ENCODE measurements at places on chromosomes 13 and 19.
A peak's percentile ranks its signal among the peaks of the same experiment; 100 is the strongest.

- DNase-seq: no peak
These were observed 21.5 kb downstream of the NECTIN2 start for GRCh38 chr19:44867578-44867977.

DNA sequence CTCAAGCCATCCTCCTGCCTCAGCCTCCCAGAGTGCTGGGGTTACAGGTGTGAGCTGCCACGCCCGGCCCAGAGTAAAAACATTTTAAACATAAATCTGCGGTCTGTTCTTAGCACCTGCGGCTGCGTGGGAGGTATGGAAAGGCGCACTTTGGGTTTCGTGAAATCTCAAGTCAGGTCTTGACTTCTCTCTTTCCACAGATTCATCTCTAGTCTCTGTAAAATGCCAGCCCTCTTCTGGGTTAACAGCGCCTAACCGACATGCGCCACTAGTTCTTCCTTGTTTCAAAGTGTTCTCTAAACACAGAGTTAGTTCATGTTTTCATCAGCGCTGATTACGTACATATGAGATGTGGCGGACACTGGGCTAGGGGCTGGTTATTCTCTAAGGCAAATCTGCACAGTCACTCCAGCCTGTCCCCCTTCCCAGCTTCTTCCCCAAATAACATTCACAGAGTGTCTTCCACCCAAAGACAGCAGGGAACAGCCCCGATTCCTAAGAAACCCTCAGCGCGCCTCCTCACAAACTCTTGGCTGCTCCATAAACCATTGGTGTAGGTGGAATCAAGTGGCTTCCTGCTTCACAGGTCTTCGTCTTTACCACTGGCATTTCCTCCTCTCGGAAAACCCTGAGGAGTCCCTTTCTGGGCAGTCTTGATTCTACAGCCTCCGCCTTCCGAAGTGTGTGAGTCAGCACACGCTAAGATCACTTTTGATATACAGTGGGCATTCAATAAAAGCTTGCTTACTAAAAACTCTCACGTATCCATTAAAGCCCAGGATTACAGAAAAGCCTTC is 1.4 kb downstream of the PARP4 start:
- peak; percentile 76 for DNase-seq

DNA sequence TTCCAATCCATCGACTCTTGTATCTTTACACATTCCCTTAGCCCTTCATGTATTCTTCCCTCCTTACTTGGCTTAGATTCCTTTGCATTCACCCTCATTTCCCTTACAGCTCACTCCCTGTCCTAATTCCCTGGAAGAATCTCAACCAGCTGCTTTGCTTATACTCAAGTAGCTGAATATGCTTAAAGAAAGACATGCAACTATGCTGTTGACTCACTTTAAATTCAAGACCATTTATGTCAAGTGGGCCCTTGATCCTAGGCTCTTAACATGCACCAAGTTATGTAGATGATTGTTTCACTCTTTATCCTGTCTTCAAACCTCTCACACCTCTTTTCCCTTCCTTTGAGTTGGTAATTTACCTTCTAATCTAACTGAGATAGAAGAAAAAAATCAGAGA is 7.4 kb downstream of the CCDC122 start:
- no peak for DNase-seq

DNA sequence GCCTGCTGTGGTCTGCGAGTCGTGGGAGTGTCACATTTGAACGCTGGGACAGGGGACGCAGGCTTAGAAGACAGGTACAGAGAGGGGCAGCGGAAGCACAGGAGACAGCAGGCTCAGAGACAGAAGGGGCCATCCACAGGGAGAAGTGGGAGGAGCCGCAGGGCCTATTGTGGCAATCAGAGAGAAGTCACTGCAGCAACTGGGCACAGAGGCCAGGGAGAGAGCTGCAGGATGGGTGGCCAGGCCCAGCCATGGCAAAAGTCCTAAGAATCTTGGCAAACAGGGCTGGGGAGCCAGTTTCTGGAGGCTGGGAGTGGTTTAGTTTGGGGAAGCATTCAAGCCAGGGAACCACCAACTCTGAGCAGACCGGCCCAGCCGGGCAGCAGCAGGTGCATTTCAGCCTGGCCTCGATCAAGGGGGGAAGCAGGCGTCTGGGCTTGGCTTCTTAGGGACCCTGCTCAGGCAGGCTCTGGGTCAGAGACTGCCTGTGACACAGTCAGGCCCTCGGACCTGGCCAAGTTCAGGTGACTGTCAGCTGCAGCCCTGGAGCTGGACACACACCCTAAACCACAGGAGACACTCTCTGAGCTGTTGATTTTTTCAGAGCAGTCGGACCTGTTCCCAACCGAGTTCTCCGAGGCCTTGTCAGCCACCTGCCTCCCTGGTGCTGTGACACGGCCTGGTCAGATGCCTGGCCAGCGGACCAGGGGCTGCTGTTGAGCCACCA is 11.8 kb downstream of the SH3GL1 start:
- DNase-seq: no peak

- DNase-seq: no peak
These were observed 150.2 kb downstream of the NBEA start for GRCh38 chr13:35092251-35092650.

DNA sequence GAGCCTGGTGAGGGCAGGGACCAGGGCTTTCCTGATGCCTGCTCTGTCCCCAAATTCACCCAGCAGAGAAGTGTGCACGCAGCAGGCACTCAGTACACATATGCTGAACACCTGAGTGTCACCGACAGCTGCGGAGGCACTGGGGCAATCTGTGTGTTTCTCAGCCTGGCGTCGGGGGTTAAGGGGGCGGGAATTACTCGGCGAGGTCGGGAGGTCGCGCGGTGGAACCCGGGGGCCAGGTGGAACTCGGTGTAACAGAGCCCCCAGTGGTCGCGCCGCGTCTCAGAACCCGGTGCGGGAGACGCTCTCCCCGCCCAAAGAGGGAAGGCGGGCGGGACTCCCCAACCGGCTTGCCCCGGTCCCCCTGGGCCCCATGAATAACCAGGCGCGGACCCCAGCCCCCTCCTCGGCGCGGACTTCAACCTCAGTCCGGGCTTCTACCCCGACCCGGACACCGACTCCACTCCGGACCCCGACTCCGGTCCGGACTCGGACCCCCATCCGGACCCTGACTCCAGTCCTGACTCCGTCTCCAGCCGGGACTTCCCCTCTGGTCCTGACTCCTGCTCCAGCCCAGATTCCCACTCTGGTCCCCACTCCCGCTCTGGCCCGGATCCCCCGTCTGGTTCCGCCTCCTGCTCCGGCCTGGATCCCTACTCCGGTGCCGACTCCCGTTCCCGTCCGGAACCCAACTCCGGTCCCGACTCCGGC is at the start of gene SELENOV:
Gene SELENOV (plus strand): TSS at position 300 of the 711 bp plus-strand sequence. CDS start 74 bp downstream, at position 374.
- DNase-seq: no peak

GRCh38 chr13:95386370-95386769 is 85.1 kb upstream of the ABCC4 start:
- no peak for DNase-seq

DNA sequence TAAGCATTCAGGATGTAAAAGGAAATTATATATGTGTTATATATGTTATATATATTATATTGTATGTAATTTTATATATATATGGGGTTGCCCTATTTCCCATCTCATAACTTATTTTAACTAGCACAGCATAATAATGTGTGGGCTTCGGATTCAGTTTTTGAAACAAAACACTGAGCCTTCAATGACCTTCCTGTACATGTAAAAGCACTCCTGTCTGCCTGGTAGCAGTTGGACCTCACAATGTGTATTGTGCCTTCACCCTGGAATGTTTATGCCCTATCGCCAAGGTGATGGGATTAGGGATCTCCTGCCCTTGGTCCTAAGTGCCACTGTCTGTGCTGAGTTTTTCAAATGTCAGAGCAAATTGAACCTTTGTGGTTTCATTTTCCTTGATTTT is 968.8 kb downstream of the TUBA3C start:
- DNase-seq: no peak

GRCh38 chr19:44749994-44750393 is 1.5 kb downstream of the BCL3 start:
- no peak for DNase-seq

DNA sequence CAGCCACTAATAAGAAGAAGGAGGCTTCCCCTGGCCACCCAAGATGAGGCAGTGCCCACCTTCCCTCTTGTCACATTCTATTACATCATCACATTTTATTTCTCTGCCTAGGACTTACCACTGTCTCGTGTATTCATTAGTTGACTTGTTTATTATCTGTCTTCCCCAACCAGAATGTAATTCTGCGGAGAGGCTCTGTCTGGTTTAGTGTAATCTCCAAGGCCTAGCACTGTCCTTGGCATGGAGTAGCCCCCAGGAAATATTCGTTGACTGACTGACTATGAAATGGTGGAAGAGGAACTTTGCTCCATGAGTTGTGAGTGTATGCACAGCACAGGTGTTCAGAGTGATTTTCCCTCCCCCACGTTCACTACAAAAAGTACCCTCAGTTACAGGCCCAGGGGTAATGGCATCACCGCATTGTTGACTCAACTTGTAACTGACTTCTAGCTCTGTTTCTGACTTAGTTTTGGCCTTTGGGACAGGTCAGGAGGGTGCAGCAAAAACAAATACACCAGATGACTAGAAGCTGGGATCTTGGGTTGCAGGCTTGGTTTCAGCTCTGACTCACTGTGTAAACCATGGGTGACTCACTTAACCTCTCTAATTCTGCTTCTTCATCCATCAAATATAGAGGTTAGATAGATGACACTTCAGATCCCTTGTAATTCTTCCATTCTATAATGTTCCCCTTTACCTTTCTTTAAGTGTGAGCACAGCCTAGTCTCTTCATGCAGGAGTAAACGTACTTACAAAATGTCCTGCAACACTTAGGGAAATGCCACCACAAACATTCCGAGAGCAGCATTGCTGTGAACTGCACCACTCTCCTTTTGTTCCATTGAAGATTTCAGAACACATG is 229.7 kb downstream of the KCNRG start:
- peak; percentile 93 for DNase-seq

DNA sequence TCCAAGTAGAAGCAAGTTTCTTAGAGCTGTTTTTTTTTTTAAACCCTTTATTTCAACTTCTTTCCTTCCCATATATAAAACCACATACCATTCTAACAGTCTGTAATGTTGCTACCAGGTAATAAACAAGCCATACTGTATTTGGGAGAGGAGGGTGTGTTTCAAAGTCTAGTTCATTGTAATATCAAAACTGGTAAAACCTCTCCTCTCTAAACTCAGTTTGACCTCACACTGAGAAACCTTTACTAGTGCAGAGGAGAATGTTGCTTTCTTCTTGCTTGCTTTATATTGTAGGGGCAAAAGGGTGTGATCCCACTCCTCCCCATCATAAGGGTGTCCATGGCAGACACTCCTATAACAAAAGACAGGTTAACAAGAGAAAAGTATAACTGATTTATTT is 155.1 kb downstream of the GGACT start:
- DNase-seq: no peak

GRCh38 chr13:24127116-24127631 is 33.3 kb upstream of the SPATA13 start:
- DNase-seq: peak; percentile 81

- DNase-seq: no peak
These were observed 3.1 kb upstream of the JSRP1 start for GRCh38 chr19:2259336-2259735.

DNA sequence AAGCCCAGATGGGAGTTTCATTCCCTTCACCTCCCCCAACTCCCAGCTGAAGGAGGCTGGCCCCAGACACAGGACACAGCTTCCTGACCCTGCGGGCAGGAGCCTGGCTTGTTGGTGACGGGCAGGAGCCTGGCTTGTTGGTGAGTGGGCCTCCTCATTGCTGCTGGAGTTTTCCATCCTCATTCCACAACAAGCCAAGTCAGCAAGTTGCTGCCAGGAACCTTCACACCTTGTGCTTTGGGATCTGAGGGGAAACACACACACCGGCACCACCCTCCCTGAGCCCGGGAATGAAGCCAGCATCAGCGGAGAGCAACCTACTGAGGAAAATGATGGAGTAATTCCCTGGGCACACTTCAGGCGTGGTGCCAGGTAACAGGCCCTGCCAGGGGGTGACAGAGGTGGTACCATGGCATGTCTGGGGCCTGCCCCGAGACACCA is 74.9 kb downstream of the ALOX5AP start:
- DNase-seq: no peak

DNA sequence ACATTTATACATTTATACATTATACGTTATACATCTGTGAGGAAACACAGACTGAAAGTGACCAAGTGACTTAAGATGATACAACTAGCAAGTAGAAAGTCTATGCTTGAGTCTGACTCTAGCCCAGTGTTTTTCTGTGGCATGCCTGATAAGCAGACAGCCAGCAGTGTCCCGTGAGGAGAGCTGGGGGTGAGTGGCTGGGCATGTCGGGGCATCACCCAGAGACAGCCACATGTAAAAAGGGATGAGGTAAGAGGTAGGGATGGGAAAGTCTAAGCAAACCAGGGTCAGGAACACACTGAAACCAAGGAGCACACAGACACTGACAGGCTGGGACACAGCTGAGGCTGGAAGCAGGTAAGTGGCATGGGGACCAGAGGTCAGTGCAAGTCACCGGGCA is 333.2 kb downstream of the FOXO1 start:
- DNase-seq: no peak

GRCh38 chr13:97003071-97003470 is 8.8 kb upstream of the OXGR1 start:
- no peak for DNase-seq

DNA sequence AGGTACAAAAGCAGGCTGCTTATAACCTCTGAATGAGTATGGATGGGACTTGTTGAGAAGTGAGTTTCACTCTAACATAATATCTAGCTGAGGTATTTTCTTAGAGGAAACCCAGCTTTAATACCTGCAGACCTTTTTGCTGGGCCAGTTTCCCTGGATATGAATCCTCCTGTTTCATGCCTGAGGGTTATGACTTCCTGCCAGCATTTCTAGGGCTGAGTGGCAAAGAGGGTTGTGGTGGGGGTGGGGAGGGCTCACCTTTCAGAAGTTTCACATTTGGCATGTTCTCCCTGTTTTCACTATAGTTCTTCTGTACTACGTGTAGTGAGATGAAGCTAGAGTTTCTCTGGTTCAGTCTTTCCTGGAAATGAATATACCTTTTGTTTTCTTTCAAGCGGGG is 73.7 kb downstream of the LACC1 start:
- no peak for DNase-seq

DNA sequence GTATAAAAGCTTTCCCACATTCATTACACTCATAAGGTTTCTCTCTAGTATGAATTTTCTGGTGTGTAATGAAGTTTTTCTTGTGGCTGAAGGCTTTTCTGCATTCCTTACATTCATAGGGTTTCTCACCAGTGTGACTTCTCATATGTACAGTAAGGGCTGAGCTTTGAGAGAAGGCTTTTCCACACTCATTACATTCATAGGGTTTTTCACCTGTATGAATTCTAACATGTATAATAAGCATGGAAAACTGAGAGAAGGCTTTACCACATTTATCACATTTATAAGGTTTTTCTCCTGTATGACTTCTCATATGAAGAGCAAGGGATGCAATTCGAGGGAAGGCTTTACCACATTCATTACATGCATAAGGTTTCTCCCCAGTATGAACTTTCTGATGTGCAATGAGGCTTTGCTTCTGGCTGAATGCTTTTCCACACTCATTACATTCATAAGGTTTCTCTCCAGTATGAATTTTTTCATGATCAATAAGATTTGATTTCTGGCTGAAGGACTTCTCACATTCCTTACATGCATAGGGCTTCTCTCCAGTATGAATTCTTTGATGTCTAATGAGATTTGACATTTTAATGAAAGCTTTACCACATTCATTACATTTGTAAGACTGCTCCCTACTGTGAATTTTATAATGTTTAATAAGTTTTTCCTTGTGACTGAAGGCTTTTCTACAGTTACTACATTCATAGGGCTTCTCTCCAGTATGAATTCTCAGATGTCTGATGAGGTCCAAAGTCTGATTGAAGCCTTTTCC is 42.6 kb downstream of the ZNF527 start:
- no peak for DNase-seq
